ENCODE measurements at places on chromosomes 6 and 20.

GRCh38 chr6:157268396-157268795 is 54.9 kb downstream of the TMEM242 start:
- DNase-seq: no peak

GRCh38 chr20:23047738-23048214 is 1.7 kb downstream of the THBD start:
- DNase-seq: no peak

DNA sequence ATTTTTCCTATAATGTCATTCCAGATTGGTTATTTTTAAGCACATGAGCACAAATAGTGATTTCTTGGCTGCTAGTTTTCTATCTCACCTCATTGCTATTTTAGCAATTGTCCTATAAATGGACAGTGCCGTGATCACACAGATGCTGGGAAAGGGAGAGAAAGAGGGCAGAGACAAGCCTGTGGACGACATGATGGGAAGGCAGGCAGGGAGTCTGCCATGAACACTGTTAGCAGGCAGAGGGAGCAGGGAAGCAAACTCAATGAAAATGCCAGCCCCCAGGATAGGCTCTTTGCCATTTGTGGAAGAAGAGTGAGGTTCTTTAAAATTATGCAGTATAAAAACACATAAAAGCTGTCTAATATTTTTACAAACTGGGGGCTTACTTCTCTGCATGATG is 96.8 kb downstream of the ADTRP start:
- no peak for DNase-seq

DNA sequence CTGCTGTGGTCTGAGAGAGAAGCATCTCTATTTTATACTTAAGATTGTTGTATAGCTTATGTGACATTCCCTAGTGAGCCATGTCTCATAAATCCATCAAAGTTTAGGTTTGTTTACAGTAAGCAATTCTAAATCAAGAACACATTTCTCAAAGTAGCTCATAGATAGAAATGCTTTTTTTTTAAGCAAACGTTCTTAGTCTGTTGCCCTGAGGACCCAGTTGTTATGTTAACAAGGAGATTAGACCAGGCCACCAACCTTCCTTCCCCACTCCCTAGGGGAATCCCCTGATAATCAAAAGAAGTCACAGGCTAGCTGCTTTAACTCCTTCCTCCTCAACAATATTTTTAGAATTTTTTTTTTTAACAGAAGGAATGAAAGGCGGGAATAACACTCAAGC is 169.0 kb downstream of the FUT9 start:
- DNase-seq: no peak
